ENCODE measurements at places on chromosomes 13 and 19. TPM values are rescaled to one million over a fixed set of nuclear protein-coding genes. Genes with fewer than 3 reads are reported as not detected.

GRCh38 chr19:38544569-38545315 lies 73.0 kb downstream of the MAP4K1 start:
- no peak for DNase-seq

- peak; percentile 93 for DNase-seq
These were observed 1.1 kb downstream of the GYS1 start for GRCh38 chr19:48991873-48992580.

- DNase-seq: no peak
These were observed 735 bp upstream of the FLT1 start for GRCh38 chr13:28495538-28496187.

DNA sequence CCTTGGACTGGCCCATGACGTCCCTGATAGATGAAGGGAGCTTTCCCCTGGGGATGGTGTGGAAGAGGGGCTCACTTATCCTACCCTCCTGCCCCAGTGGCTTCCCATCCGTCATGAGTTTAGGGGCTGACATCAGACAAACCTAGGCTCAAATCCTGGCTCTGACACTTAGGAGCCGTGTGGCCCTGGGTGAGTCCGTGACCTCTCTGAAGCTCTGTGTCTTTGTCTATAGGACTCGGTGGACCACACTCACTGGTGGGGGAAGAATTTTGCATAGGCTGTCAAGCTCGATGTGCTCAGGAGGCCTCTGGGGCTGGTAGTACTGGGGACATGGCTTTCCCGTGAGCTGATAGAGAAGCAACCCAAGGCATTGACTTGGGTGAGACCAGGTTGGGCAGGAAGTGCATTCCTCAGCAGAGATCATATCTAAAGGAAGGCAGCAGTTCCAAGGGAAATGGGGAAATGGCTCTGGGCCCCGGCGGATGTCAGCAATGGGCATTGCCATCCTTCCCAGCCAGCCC lies 17.4 kb upstream of the AP1M2 start:
- DNase-seq: peak; percentile 84

The DIRAS1 gene
- total RNA-seq: 1.9 TPM

DNA sequence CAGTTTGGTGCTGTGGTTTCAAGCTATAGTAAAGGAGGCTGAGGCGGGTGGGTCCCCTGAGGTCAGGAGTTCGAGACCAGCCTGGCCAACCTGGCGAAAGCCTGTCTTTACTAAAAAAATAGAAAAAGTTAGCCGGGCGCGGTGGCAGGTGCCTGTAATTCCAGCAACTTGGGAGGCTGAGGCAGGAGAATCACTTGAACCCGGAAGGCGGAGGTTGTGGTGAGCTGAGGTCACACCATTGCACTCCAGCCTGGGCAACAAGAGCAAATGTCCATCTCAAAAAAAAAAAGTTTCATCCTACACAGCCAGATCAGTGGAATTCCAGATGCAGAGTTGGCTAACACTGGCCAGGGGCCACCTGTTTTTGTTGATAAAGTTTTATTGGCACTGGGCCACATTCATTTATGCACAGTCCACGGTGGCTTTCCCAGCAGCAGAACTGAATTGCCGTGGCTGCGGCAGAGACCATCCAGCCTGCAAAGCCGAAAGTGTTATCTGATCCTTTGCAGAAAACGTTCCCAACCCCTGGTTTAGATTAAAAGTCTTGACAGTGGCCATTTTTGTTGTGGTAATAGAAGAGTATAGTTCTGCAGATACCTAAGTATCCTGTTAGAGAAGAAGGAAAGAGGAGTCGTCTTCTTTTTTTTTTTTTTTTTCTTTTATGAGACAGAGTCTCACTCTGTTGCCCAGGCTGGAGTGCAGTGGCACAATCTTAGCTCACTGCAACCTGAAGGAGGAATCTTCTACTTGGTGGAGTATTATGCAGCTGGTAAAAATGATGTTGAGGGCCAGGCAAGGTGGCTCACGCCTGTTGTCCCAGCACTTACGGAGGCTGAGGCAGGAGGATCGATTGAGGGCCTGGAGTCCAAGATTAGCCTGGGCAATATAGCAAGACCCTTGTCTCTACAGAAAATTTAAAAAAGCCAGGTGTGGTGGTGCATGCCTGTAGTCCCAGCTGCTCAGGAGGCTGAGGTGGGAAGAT lies 8.7 kb downstream of the NCLN start:
- DNase-seq: no peak

- DNase-seq: no peak
These were observed 25.5 kb upstream of the MCF2L start for GRCh38 chr13:112943309-112944125.

DNA sequence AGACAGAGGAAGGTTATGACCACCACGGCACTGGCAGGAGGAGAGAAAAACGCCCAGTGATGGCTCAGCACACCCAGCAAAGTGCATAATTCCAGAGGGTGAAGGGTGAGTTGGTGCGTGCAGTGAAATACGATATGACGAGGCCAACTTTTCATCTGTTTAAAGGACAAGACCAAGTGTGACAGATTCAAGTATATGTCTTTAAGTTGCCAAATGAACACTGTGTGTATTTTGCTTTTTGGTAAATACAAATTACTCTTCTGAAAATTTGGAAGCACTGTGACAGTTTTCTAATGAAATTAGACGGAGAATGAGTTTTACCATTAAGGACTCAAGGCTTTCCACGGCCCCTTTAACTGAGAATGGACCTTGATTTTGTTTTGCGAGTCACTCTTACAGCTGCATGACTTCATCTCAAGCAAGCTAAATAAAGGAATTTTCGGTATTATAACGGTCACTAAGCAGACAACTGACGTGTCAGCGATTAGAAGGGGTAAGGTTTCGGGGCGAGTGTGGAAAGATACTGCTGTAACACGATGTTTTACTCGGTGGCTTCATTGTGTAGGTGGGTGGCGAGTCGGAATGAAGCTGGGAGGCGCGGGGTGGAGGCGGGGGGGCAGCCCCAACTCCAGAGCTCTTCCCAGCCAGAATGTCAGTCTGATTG lies 22.8 kb downstream of the COL4A2 start:
- no peak for DNase-seq

- peak; percentile 51 for DNase-seq
These were observed 592 bp upstream of the TRIP10 start for GRCh38 chr19:6738787-6739389.

DNA sequence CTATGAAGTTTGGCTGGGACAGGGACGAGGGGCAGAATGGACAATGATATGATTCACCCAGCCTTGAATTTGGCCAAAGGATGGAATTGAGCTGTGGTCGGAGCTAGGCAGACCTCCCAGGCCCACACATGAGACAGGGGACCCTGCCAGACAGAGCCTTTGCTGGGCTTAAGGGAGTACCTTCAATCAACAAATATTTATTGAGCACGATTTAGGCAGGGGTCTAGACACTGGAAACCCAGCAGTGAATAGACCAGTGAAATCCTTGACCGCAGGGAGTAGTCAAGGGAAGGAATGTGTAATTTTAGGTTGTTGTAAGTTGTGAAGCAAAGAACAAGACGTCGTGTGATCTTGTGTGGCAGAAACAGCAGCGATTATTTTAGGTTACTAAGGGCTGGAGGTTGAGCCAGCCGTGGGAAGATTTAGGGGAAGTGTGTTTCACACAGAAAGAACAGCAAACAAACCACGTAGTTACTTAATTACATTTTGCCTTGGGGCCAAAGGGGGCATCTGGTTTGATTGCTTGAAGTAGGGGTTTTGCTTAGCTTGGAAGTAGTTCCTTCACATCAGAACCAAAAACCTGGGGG lies 16.9 kb upstream of the AP1M2 start:
- no peak for DNase-seq

The ZFP36 gene
- 283 TPM for total RNA-seq

The PLIN4 gene
- total RNA-seq: 12.7 TPM

DNA sequence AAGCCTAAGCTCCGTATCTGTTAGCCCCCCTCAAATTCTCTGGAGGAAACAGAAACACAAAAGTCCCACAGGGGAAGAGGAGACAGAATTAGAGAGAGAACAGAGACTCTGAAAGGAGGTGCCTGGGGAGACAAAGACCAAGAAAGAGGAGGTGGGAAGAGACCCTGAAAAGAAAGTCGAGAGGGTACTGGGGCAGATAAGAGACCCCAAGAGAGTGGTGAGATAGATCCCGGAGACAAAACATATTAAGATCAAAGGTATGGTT lies 915 bp upstream of the GRWD1 start:
- no peak for DNase-seq

GRCh38 chr13:23959231-23959862 lies 62.0 kb upstream of the C1QTNF9B start:
- no peak for DNase-seq

GRCh38 chr19:3986260-3987041 lies 1.2 kb upstream of the EEF2 start:
- DNase-seq: no peak

GRCh38 chr13:50444726-50445125 lies 398.8 kb downstream of the DLEU7 start:
- DNase-seq: no peak

DNA sequence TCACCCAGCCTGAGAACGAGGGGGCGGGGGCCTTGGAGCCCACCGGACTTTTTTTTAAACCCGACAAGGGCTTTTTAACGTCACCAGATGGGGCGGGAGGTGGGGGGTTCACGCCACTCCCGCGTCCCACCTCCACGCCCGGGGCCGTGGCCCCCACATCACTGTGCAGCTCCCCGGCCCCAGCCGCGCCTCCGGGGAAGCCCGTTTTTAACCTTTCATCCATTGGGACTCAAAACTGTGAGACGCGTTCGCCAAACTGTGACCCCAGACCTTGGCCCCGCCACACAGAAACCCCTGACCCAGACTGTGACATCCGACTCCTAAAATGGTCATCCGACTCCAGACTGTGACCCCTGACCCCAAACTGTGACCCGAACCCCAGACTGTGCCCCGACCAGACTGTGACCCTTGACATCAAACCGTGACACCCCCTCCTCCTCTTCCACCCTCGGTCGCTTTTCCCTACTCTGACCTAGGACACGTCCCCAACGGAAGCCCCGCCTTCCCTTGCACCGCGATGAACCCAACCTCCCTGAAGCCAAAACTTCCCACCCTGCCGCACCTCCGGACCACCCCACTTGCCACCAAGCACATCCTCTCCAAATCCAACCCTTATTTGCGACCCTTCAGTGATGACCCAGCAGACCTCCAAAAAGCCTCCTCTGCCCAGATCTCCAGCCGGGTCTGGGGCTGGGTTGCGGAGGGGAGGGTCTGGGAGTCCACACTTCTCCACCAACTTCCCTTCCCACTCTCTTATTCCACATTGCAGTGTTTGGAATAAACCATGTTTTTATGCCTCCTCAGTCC lies 1.5 kb upstream of the GRWD1 start:
- peak; percentile 87 for DNase-seq

Data from lower leg skin (tissue), 4 donors.